ENCODE measurements at places on chromosomes 12 and 14.

- DNase-seq, result no peak
Observed at GRCh38 chr12:109836916-109837315, 3.7 kb upstream of the TRPV4 start.

GRCh38 chr14:25049568-25050268, at the start of gene STXBP6:
Gene STXBP6 (minus strand): TSS chr14:25050147. CDS start chr14:24974818, 75,329 bp downstream.
- no peak for DNase-seq

DNA sequence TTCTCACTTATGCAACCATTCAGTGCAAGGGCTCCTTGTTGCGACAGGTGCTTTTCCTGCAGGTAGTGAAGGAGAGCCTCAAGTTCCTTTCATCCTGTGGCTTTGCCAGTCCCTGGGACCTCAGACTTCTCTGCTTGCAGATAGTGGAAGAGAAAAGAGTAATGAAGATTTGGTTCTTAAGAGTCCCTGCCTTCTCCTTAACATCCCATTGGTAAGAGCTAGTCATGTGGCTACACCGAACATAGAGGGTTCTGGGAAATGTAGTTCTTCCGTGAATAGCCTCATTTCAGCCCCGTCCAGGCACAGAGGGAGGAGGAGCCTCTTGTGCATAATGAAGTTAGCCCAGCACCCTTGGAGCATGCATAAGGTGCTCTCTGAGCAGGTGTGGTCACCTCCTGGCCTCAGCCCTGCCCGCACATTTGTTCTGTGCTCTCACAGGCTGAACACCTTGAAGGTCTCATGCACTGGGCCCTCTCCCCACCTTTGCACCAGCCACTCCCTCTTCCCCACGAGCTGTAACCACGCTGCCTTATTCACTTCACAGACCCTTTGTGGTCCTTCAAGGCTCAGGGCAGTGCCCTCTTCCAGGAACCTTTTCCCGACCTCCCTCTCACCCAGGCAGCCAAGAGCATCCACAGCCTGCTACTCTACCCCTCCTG, 134.0 kb downstream of the BCL11B start:
- no peak for DNase-seq

DNA sequence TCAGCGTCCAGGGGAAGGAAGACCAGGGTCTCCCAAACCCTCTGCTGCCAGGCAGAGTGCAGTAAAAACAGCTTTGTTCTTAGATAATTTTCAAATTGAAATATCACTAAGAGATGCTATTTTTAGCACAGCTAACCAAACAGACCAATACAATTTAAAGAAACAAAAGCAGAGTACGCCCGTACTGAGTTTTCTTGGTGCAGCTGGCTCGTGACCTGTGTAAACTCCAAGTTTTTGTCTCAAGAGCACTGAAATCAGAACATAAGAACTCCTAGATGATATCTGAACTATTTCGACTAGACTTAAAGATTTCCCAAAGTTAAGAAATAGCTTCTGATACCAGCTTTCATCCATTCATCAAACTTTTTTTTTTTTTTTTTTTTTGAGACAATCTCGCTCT, 10.3 kb downstream of the ARF3 start:
- no peak for DNase-seq

DNA sequence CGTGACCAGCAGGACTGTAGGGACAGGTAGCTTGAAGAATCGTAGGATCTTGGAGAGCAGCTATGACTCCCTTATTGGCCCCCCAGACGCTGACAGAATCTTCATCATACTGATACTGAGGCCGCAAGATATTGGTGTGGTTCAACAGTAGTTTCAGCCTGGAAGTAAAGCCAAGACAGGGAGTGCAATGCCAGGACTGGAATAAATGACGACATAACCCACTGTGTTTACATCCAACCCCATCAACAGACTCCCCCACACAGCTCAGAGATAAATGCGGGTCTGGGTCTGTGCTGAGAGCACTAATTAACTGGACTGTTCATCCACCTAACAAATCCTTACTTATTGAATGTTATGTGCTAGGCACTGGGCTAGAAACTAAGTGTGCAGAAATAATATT, 16.6 kb downstream of the NOXRED1 start:
- no peak for DNase-seq

DNA sequence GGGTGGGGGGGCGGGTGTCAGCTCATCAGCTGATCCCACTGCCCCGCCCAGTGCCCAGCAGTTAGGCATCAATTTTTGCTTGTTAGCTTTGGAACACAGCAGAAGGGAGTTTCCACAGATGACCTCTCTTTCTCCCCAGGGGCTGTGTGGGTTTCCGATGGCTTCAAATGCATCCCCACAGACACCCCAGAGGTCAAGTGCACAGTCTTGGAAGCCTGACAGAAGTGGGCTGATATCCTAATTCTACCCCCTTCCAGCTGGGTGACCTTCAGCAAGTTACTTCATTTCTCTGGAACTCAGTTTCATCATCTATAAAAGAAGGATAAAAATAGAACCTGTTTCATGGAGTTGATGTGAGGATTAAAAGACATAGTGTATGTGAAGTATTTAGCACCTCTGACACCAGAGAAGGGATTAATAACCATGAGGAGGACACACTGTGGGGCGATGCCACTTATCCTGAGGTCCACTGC, 22.0 kb downstream of the TTC9 start:
- DNase-seq, result no peak

GRCh38 chr14:102817942-102818940, 41.0 kb downstream of the TRAF3 start:
- DNase-seq, result no peak

Measured in stimulated activated CD4-positive, alpha-beta T cell treated with anti-CD3 and anti-CD28 coated beads, TNF-alpha, amount 100 ng/mL, for 24 hours (primary cell).